ENCODE measurements at places on chromosomes 6 and 20.

- no peak for DNase-seq
Measured at GRCh38 chr6:39685489-39685826, 39.8 kb downstream of the KIF6 start.

DNA sequence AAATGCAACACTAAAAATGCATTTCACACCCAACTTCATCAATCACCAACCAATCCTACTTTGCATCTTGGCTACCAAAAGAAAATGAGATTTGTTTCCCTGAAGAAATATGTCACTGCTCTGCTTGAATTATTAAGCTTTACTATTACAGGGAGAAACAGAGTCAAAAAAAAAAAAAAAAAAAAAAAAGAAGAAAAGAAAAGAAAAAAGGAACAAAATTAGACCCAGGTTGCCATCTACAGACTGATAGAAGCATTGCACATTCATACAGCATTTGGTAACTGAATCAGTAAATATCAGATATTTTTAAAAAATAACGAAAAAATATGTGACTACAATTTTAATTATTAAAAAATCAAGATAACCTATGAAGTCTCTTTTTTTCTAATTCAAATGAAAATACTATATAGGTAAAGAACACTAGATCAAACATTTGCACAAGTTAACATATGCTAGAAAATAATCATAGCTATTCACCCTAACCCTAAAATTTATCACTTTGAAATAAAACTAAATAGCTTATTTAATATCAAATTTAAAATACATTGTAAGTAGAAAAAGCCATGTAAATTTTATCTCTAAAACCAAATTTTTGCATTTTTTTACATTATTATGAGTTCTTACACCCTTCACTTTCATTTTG is 83.3 kb downstream of the DCDC2 start:
- DNase-seq, result no peak

GRCh38 chr6:70857387-70858077 is 99.3 kb downstream of the B3GAT2 start:
- no peak for DNase-seq

- DNase-seq, result no peak
Measured at GRCh38 chr6:81166770-81167169, 585.7 kb downstream of the TENT5A start.

GRCh38 chr20:38173237-38174156 is 8.4 kb upstream of the TGM2 start:
- no peak for DNase-seq

DNA sequence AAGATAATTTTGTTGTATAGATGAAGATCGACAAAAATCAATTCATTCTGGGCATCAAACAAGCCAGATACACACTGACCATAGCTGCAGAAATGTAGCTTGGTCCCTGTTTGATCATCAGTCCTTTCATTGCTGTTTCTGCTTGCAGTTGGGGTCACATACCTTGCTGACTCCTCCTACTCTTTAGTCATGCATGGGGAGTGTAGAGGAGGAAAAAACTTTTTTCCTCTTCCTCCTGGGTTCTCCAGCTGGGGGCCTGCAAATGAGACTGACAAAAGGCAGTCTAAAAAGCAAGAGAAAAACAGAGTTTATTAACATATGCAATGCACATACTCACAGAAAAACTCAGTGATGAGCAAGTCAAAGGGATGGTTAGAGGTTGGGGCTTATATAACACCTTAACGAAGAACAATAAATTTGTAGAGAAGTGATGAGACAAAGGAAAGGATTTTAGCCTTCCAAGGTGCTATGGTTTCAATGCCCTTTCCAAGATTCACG is 105.8 kb downstream of the QRSL1 start:
- DNase-seq, result no peak

DNA sequence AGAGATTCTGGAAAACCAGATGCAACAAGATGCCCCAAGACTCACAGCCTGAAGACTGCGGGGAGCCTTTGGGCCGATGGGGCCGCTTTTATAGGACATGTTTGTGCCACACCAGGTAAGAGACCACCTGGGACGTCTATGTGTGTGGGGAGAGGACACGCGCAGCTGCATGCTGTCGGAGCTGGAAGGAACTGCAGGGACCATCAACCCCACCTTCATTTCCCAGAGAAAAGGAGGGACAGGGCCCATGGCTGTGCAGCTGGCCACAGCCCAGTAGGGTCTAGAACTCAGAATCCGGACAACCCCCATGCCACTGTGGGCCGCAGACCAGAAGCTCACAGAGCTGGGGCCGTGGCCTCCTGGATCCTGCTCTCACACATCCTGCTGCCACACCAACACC is 100.3 kb upstream of the MPC1 start:
- no peak for DNase-seq

DNA sequence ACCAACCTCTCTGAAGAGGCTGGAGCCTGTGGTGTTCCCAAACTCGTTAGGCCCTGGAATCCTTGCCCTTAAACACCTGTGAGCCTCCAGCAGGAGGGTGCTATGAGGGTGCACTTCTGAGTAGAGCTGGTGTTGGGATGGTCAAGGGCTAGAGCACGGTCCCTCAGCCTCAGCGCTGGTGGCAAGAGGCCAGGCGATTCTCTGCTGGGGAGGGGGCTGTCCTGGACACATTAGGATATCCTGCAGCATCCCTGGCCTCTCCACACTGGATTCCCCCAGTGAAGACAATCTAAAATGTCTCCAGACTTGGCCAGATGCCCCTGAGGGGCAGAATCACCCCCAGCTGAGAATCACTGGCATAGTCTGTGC is 157.8 kb downstream of the SYCP2 start:
- DNase-seq, result no peak

- no peak for DNase-seq
Measured at GRCh38 chr6:85676086-85676729, 33.5 kb upstream of the SYNCRIP start.

DNA sequence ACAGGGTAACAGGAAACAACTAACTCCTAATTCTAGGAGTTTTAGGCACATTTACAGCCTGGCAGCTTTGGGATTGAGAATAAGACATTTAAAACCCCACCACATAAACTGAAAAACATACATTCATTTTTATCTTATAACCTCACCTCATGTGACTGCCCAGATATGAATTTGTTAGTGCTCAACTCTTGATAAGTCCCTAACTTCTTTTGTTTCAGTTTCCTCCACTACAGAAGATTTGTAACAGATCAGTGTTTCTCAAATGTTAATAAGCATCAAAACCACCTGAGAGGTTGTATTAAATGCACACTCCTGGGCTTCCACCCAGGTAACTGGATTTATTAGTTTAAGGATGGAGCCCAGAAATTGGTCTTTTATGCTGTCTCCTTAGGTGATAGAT is 190.1 kb upstream of the ARID1B start:
- no peak for DNase-seq

GRCh38 chr6:48563433-48563832 is 452.4 kb upstream of the PTCHD4 start:
- no peak for DNase-seq

GRCh38 chr6:153727885-153728284 is 311.2 kb upstream of the OPRM1 start:
- no peak for DNase-seq

DNA sequence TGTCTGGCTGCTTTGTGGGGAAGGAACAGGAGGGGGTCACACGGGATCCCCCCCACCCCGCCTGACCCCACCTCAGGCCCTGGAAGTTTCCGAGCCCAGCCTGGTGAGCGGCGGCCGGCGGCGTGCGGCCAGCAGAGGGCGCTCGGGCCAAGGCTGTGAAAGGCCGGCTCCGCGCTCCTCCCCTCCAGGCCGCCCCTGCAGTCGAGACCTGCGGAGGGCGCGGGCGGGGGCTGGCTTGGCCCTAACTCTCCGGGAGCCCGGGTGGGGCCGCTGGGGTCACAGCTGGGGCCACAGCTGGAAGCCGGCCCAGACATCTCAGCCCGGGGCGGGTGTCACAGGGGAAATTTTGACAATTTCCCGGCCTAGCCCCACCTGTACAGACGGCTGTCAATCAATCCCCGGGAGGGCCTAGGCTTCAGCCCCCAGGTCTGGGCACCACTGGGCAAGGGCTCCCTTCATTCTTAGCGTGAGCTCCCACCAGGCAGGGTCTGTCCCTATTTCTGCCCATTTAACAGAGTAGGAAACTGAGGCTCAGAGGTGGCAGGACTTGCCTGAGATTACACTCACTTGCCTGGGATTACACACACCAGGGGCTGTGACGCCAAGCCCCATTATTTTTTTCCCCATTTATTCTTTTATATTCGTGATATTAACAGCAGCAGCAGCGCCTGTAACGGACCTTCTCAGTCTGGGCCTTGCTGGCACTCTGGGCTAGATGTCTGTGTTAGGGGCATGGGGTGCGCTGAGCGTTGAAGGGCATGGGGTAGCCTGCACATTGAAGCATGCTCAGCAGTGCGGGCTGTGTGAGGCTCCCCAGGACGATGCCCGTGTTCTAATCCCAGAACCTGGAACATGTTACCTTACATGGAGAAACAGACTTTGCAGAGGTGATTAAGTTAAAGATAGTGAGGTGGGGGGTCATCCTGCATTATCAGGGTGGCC is 23.0 kb downstream of the ZBP1 start:
- DNase-seq, result peak; percentile 84
